H54 (cell line): ENCODE measurements at places on chromosomes 6 and 20.
A peak's percentile ranks its signal among the peaks of the same experiment; 100 is the strongest.

DNA sequence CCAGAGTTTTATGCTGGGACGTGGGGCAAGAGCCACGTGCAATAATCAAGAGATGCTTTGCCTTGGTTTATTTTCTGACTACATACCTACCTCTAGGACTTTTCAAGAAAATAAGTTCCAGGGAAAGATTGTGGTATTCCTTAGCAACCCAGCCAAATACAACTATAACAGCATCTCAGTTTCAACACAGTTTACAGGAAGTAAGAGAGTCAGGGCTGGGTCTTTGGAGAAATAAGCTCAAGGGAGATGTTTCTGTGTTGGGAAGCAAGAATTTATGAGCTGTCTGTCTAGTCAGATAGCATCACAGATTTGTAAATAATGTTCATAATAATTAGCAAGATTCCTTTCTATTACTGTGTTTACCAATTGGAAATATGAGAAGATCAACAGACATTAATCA is 35.1 kb downstream of the MAP3K5 start:
- DNase-seq = no peak

- DNase-seq = no peak
Measured at GRCh38 chr6:127570739-127571389, 6.1 kb upstream of the C6orf58 start.

GRCh38 chr6:23498013-23498412 is 628.0 kb upstream of the NRSN1 start:
- no peak for DNase-seq

DNA sequence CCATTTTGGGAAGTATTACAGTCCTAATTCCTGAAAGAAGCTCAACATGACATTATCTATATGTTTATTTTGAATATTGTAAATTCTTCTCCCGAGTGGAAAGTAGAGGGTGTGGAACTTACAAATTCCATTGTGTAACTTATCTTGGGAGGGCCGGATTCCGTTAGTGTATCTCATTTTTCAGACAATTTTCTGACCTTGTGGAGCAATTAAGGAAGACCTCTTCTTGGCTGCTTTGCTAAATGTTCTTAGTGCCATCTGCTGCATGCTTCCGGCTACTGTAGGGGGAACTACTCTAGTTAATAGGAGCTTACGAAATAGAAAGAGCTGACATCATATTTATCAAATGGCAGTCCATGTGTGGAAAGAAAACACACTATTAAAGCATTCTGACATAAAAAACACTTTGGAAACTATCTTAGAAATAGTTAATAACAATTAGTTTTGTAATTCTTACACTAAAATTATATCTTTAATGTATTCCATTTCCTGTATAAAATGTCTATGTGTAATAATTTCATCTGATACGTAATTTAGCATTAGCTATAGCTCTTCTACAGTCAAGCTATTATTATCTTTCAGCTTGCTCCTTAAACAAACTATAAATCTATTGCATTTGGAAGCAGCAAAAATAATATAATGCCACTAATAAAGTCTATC is 41.5 kb upstream of the KCNQ5 start:
- DNase-seq = peak; percentile 11

- DNase-seq = no peak
Measured at GRCh38 chr6:53818858-53819609, 24.2 kb downstream of the LRRC1 start.
